ENCODE measurements at places on chromosomes 6 and 20.

DNA sequence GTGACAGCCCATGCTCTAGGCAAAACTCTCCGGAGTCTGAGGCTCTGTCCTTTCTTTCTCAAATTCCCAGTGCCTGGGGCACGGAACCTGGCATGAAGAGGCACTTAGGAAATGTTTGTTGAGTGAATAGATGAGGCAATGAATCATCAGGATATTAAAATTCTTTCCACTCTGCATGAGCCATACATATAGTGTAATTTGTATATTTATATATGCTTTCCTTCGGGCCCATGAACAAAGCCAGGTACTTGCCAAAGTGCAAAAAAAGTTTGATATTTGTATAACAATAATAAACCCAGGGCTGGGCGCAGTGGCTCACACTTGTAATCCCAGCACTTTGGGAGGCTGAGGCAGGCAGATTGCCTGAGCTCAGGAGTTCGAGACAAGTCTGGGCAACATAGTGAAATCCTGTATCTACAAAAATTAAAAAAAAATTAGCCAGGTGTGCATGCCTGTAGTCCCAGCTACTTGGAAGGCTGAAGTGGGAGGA, 212.3 kb upstream of the ZNF217 start:
- no peak for DNase-seq

DNA sequence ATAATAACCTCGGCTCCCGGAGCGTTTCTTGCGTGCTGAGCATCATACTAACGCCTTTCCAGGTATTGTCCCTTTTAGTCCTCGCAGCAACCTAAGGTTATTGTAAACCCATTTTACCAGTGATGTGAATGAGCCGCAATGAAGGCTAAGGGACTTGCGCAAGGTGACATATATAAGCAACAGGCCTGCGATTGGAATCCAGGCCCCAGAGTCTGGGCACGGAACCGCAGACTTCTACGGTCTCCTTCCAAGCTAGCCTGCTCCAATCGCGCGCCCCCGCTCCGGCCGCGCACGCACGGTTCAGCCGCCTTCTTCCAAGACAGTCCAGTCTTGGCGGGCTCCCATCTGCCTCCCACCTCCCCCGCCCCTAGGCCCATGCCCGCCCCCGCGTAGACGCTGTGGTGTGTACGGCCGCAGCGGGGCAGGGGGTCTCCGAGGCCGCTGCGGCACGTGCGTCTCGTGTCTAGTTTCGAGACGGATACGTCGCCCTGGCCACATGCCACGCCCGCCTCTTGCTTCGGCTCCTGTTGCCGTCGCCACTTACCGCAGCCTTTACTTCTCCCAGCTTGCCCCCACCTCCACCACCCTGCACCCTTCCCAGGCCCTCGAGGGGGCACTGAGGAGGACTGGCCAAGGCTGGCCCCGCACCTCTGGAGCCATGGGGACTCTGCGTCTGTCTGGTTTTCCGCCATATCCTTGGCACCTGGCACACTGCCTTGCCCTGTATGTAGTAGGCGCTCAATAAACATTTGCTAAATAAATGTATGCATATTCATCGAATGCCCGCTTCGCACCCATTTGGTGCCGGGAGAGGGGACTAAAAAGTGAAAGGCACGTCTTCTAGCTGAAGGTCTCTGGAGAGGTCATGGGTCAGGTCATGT, 855 bp upstream of the GFOD1 start:
- DNase-seq, result no peak

- DNase-seq, result no peak
Measured at GRCh38 chr20:57660922-57661745, 40.9 kb upstream of the ZBP1 start.

- no peak for DNase-seq
Measured at GRCh38 chr6:56230976-56231566, 16.3 kb downstream of the COL21A1 start.

DNA sequence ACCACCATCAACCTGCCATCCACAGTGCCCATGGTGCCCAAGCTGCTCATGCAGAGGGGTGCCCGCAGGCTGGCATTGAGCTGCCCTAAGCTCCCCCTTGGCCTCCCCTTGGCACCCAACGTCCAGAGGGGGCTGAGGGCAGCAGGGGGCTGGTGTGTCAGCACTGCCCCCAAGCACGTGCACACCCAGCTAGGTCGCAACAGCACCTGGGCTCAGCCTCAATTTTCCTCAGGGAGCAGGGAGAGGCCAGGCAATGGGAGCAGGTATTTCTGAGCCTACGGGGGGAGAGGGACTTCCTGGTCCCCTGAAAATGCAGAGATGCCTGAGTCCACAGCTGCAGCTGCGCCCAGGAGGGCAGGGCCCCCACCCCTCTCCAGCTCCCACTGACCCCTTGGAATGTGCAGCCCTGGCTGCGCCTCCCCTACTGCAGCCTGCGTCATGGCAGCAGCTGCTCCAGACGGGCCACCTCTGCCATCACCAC, 204.2 kb downstream of the ANKRD60 start:
- DNase-seq, result no peak

GRCh38 chr6:11785774-11786579, 7.4 kb upstream of the ADTRP start:
- no peak for DNase-seq

DNA sequence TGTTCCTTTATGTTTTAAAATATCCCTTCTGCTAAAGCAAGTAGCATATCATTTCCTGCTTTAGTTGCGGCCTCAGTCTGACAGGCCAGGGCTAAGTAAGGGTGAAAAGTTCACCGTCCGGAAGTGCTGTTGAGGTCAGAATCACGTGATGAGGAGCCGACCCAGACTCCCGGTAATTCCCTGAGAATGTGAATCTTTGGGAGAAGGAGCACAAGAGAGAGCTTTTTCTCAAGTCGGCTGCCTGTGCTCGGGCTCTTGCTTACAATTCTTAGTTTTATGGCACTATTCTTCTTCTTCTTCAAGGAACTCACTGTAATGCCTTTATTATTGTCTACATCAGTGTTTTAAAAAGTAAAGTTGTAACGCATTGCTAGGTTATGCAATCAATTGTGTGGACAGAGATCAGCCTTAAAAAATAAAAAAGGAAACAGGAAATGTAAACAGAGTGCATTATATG, 309.3 kb downstream of the PRL start:
- DNase-seq, result no peak

- DNase-seq, result no peak
Measured at GRCh38 chr20:63567386-63568169, 6.5 kb downstream of the HELZ2 start.

DNA sequence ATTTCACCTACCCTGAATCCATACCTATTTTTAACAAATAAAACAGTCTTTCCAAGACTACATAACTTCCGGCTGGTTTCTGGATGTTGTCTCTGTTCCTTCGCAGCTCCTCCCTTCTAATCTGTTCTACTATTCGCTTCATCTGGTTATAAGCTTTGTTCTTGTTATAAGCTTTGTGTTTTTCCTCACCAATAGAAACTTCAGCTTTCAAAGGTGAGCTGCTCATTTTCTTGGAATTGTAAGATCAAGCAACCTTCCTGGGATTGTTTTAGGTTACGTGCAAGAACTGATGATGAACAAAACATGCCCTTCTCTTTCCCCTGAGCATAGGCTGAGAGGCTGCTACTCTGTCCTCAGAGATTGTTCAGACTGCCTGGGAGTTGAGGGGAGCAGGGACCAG, 2.1 kb downstream of the GFOD1 start:
- no peak for DNase-seq

DNA sequence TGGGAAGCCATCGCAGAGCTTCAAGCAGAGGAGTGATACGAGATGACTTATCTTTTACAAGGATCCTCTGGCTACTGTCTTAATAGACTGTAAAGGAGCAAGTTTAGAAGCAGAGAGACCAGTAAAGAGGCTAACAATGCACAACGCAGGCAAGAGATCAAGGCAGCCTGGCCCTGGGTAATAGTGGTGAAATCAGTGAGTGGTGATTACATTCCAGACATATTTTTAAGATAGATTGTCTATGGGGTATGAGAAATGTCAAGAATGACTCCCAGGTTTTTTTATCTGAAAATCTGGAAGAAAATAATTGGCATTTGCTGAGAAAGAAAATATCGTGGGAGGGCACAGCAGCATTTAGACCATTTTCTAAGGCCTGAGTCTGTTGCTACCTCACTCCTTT, 213.6 kb upstream of the HTR1E start:
- no peak for DNase-seq

- no peak for DNase-seq
Measured at GRCh38 chr6:56291302-56291917, 44.0 kb upstream of the COL21A1 start.

- no peak for DNase-seq
Measured at GRCh38 chr20:63127700-63128364, 88.1 kb downstream of the YTHDF1 start.

DNA sequence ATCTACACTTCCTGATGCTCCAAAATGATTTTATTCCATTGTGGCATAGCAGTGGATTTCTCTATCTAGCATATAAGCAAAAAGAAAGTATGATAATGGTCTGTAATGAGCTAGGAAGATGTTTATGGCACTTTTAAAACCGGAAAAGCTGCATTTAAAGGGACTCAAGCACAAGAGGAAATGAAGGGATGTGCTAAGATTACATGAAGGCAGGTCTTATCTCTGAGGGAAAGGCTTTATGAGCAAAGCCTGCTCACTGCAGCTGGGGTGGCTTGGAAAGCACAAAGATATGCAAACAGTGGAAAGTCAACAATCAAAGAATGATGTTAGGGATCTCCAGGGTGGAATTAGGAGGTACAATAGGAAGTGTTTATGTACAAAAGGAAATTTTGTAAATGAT, 138.2 kb downstream of the TENT5A start:
- DNase-seq, result no peak

DNA sequence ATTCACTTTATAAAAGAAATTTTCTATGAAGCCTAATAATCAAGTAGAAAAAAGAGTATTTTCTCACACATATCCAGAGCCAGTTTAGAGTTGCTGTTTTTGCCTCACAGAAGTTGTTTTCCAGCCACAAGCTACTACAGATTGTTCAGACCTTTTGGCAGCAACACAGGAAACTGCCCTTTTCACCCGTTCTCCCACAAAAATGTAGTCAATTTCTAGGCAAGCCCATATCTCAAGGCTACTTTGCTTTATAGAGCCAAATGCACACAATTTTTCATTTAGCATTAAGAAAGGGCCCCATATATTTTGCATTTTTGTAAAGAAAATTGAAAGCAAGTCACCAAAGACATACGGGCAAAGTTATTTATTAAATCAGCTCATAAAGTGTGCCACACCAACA, 49.5 kb downstream of the EPB41L2 start:
- DNase-seq, result no peak

Data from stimulated activated CD4-positive, alpha-beta T cell treated with anti-CD3 and anti-CD28 coated beads, Interleukin-4, amount 100 ng/mL, for 48 hours (primary cell).